ENCODE measurements at places on chromosomes 3 and 15.
A peak's percentile ranks its signal among the peaks of the same experiment; 100 is the strongest.

DNA sequence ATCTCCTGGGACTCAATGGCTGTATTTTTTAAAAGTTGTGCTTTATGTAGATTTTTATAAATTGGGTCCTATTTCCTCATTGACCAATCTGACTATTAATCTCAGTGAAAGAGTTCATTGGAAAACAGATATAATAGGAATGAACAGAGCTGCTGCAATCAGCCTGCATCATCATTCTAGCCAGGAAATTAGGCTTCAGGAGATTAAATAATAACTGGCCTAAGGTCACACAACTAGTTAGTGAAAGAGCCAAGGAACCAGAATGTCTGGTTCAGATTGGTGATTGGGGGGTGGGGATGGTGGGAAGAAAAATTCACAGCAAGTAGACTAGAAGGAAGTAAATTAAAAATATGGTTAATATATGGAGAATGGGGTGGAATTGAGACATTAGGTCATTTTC is 180.9 kb upstream of the ROPN1 start:
- DNase-seq, result no peak

GRCh38 chr15:89555768-89556167 is 19.5 kb upstream of the TICRR start:
- no peak for DNase-seq

GRCh38 chr15:80550908-80551260 is 144.2 kb upstream of the ABHD17C start:
- no peak for DNase-seq

DNA sequence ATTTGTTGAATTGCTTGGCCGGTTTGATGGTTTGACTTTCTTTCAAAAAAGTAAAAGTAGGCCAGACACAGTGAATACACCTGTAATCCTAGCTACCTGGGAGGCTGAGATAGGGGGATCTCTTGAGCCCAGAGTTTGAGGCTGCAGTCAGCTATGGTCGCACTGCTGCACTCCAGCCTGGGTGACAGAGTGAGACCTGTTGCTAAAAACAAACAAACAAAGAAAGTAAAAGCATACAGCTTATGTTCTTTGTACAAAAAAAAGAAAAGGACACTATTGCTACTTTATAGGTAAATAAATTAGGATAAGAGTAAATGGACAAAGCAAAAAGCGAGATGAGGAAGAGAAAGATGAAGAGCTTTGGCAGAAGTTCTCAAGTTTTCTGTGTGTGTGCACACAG is 13.9 kb upstream of the FEZF2 start:
- DNase-seq, result no peak

- no peak for DNase-seq
These were observed 706.6 kb downstream of the NR2F2 start for GRCh38 chr15:97037080-97037479.

- DNase-seq, result no peak
These were observed 67.0 kb upstream of the CADPS start for GRCh38 chr3:62942227-62942626.

- no peak for DNase-seq
These were observed 242.8 kb downstream of the DTWD1 start for GRCh38 chr15:49863431-49864224.

GRCh38 chr3:184636741-184637316 is 75.0 kb downstream of the MAGEF1 start:
- DNase-seq, result no peak

GRCh38 chr3:60160111-60160821 is 1091.0 kb downstream of the FHIT start:
- DNase-seq, result no peak

- DNase-seq, result no peak
These were observed 21.4 kb upstream of the PCOLCE2 start for GRCh38 chr3:142910280-142910679.

DNA sequence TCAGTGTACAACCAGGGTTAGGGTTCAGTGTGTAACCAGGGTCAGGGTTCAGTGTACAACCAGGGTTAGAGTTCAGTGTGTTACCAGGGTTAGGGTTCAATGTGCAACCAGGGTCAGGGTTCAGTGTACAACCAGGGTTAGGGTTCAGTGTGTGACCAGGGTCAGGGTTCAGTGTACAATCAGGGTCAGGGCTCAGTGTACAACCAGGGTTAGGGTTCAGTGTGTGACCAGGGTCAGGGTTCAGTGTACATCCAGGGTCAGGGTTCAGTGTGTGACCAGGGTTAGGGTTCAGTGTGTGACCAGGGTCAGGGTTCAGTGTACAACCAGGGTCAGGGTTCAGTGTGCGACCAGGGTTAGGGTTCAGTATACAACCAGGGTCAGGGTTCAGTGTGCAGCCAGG is 33.3 kb downstream of the CYP11A1 start:
- DNase-seq, result no peak

DNA sequence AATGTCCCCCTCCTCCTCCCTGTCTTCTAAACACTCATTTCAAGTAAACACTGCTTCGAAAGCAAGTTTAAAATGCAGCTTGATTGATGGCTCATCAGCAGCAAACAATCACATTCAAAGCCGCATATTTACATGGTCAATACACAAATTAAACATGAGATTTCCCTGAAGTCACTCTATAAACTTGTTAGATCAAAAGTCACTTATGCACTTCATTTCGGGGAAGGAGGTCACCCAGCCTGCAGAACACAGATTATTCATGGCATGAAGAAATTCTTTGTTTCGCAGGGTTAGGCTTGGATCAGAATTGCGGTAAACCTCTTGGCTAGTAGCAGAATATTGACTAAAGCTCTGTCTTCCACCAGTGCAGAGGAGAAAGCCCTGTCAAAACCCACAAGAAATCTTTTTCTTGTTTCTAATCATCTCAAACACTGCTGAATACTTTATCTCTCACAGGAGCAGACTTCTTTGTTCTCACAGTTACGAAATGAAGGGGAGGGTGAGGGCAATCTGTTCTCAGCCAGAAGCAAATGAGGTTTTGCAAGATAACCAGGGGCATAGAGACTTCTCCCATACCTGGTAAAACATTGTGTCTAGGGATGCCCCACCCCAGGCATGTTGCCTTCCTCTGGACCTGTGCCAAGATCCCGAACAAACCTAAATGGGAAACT is 133.3 kb upstream of the CHL1 start:
- DNase-seq, result no peak

DNA sequence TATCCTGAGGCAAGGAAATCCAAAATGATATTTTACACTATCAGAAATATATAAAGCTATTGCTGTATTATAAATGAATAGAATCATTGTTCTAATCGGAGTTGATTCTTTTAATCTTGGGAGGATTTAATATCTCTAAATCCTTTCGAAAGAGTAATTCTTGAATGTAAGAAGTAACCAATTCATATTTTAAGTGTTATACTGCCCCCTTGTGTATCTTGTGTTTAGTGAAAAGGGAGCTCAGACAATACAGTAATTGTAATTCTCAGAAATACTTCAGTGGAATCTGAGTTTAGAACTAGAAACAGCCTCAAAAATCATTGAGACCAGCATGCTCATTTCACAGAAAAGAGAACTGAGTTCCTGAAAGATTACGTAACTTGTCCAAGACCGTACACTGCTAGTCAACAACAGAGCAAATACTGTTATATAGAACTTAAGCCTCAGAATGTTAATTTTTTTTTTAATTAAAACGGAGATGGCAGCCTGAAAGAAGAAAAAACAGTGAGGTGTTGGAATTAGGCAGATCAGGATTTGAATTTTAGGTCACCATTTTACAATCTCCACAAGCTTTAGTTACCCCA is 42.9 kb downstream of the PLCH1 start:
- peak; percentile 39 for DNase-seq

GRCh38 chr15:38589502-38589901 is 24.9 kb upstream of the RASGRP1 start:
- DNase-seq, result no peak

DNA sequence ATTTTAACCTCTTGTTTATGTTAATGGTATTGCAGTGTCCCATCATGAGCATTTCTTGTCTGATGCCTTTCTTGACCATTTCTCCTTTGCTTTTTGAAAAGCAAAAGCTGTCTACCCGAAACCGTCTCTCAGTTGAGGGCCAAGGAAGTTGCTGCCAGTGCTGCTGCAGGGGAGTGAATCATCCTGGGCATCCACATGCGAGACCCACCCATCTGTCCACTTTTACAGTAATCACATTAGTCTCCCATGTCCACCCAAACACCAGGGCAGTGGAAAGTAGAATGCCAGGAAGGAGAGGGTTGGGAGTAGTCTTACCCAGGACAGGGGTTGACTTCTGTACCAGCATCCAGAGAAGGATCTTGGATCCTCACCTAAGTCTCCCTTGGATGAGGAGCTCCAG is 48.6 kb upstream of the TEX264 start:
- no peak for DNase-seq

- peak; percentile 2 for DNase-seq
These were observed 75.5 kb downstream of the NEDD4 start for GRCh38 chr15:55917881-55918296.
